ENCODE measurements at places on chromosomes 7 and 10. TPM values are rescaled to one million over a fixed set of nuclear protein-coding genes. Genes with fewer than 3 reads are reported as not detected.

INSYN2A gene
- total RNA-seq = not detected

INTS15 gene
- 20.5 TPM for total RNA-seq

TYW1B gene
- 4.2 TPM for total RNA-seq

ENKUR gene
- 0.19 TPM for total RNA-seq

C7orf33 gene
- total RNA-seq = not detected

GDF2 gene
- not detected for total RNA-seq

ZNF485 gene
- 1.3 TPM for total RNA-seq

ASZ1 gene
- total RNA-seq = not detected

NPSR1 gene
- not detected for total RNA-seq

HELLS gene
- total RNA-seq = 54.7 TPM

CLDN3 gene
- total RNA-seq = not detected

ARHGEF35 gene
- total RNA-seq = 0.19 TPM

KCND2 gene
- total RNA-seq = 0.29 TPM

DPP6 gene
- not detected for total RNA-seq

GSTO2 gene
- total RNA-seq = 0.57 TPM

FAM24B gene
- 5.6 TPM for total RNA-seq

LRIT1 gene
- total RNA-seq = not detected

ATOH7 gene
- not detected for total RNA-seq

TSPAN12 gene
- total RNA-seq = 25.8 TPM

ITGB8 gene
- 9.8 TPM for total RNA-seq

GBX1 gene
- under 0.01 TPM for total RNA-seq

TAC1 gene
- total RNA-seq = not detected

PVRIG gene
- total RNA-seq = not detected

SLC26A5 gene
- total RNA-seq = 0.33 TPM

MSS51 gene
- total RNA-seq = 1.6 TPM

TNRC18 gene
- total RNA-seq = 39.1 TPM

FRMD4A gene
- total RNA-seq = 83.8 TPM

FKBP9 gene
- 183 TPM for total RNA-seq

MEST gene
- total RNA-seq = 11.4 TPM

COL28A1 gene
- total RNA-seq = not detected

ANXA8L1 gene
- total RNA-seq = not detected

ZWINT gene
- 40.1 TPM for total RNA-seq

PAPSS2 gene
- total RNA-seq = 64.2 TPM

CYP3A4 gene
- total RNA-seq = not detected

CFAP69 gene
- total RNA-seq = 2.6 TPM

STRIP2 gene
- total RNA-seq = 4.9 TPM

KLF14 gene
- not detected for total RNA-seq

DIP2C gene
- total RNA-seq = 8.3 TPM

TMEM178B gene
- total RNA-seq = not detected

SPACDR gene
- total RNA-seq = 0.48 TPM
